ENCODE measurements at places on chromosomes 5 and 9.

DNA sequence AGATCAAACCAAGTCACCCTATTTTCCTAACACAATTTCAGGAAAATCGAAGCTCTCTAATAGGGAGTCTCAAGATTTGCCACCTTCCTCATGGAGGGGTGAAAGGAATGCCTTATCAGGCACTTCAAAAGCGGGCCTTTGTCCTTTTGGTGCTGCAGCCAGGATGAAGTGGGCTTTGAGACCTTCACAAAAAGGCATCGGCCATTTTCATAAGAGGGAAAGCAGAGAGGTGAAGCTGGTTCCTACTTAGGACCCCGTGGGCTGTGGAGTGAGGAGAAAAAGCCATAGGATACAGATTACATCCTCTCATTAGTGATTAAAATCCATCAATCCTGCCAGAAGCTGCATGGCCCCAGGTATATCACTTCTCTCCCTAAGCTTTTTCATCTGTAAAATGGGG, 859 bp downstream of the CDKN2AIPNL start:
- DNase-seq, result no peak

GRCh38 chr5:142281966-142282365, 42.9 kb downstream of the SPRY4 start:
- DNase-seq, result peak; percentile 24

DNA sequence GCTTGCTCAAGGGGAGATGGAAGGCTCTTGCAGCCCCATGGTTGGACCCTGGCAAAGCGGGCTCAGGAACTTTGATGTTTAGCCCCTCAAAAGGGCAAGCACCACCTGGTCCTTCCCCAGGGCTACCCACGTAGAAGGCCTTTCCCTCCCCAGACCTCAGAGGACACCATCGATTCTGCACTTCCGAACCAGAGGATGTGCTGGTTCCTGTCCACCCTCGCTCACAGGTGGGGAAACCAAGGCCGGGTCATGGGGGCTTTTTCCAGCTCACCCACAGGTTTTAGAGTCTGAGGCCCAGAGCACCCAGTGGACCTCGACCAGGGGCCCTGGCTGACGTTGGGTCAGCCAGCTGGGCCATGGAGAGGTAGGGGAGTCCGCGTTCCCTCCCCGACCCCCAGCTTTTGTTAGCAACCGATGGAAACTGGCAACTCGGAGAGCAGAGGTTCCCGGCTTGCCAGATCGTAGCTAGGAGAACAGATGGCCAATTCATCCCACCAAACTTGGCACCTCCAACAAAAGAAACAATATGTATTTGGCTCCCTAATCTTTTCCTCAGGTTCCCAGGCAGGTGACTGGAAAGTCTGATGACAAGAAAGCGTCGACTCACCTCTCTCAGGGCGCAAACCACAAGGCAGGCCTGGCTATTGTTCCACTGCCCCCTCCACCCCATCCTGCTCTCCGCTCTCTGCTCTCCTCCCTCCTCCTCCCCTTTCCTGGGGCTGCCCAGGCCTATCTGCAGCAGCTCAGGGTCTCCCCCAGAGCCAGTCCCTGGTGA, 167.6 kb upstream of the SMIM23 start:
- DNase-seq, result no peak

- DNase-seq, result no peak
Observed at GRCh38 chr5:59605915-59606314, 287.6 kb downstream of the PDE4D start.

DNA sequence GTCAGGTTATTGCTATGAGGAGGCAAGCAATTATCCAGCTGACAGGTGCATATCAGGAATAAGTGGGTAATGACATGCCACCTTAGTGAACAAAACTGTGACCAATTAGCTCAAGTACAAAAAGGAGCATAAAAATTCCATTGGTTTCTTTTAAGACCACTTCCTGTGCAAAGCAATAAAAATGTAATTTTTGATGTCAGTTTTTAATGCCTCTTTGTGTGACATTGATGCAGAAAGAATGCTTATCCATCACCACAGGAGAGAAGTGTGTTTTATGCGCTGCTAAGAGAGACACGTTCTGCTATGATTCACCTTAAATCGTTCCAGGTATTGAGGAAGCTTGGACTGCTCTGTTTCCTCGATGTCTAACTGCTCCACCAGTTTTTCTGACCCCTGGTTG, 96.7 kb downstream of the MRPS27 start:
- DNase-seq, result no peak

GRCh38 chr5:34758514-34758913, 80.5 kb upstream of the TTC23L start:
- no peak for DNase-seq

DNA sequence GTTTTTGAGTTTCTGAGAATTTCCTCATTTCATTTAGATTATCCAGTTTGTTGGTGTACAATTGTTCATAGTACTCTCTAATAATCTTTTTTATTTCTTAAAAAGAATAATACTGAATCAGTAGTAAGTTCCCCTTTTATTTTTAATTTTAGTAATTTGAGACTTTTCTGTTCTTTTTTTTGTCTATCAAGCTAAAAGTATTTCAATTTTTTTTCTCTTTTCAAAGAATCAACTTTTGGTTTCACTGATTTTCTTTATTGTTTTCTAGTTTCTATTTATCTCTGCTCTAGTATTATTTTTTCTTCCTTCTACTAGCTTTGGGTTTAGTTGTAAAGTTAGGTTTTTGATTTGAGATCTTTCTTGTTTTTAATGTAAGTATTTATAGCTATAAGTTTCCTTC, 60.6 kb upstream of the ARL15 start:
- DNase-seq, result no peak

GRCh38 chr9:18837402-18837801, 195.6 kb downstream of the SAXO1 start:
- DNase-seq, result no peak

GRCh38 chr5:138391859-138392386, 39.4 kb downstream of the KDM3B start:
- DNase-seq, result no peak

GRCh38 chr5:146883511-146883910, 5.0 kb upstream of the PPP2R2B start:
- DNase-seq, result no peak

DNA sequence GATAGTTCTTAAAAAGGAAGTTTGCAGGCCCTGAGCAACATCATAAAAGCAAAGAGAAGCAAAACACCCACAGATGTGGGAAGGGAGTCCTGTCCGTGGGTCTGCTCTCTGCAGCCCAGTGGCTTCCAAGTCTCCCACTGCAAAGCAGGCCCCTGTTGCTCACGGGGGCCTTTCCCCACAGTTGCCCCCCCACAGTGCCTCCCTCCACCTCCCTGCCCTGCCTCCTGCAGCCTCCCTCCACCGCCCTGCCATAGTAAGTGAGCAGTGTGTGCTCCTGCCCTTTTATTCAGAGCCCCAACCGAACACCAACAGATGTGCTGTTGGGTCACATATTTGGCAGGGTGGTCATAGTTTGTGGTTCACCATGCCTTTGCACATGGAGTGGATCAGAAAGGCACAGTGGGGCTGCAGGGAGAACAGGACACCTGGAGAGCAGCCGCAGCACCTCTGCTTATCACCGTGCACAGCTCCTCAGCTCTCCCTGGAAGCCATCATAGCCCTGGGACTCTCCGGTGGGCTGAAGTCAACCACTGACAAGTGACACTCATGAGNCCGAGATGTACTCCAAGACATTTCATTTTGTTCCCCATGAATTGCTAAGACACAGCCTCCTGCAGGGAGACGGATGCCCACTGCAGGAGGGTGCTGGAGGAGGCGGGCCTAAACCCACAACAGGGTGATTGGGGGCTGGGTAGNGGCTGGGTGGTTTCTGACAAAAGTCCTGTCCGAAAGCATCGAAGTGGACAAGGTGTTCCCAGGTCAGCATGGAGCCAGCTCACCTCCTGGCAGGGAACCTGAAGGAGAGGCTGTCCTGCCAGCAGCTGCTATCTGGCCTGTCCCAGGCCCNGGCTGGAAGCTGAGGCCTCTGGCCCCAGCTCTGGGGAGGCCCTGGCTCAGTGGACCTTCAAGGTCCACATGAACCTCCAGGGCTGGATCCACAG, 278.9 kb downstream of the GADD45G start:
- no peak for DNase-seq

DNA sequence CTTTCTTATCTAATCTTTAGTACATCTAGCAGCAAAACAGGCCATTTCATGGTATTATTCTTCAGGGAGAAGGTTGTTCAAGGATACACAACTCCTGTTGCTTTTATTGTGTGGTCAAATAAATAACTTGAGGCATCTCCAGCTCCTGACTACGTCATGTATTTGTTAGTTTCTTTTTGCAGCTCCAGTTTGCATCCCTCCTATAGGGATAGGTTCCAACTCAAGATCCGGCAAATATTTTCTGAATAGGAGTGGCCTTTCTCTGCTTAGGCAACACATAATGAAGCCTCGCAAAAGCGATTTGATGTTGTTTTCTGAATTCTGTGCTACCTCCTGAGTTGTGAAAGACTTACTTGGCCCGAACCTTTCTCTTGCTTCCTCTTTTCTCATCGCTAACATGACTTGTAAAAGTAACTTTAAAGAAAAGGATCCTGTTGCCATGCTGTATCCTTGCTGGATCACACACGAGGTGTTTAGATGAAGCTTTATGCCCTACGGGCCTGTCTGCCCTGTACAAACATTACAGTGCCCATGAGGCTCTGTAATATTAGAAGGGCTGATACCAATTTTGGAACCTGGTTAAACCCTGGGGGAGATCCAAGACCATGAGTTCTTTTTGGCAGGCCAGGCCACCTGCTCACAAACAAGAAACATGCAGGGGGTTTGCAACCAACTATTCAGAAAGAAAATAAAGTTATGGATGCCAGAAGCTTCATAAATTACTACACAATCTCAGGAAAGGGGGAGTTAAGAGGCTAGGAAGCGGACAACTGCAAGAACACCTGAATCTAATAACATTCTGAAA, 149.8 kb upstream of the FGF10 start:
- DNase-seq, result no peak

GRCh38 chr5:138177941-138178515, 402 bp downstream of the BRD8 start:
- DNase-seq, result peak; percentile 37

DNA sequence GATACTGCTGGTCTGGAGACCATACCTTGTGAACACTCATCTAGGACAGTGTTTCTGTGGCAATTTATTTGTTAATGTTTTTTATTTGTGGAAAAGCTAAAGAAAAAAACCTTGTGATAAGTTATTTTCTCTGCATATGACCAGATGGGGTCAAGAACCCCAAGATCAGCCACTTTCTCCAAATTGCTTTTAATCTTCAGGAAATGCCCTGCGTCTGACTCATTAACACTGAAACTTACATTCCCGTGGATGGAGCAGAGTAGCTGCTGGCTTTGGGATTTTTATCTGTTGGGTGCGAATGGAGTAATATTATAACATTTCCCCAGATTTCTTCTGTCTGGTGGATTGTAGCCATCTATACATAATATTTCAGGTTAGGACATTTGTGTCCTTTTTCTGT, 444.5 kb downstream of the SH3GL2 start:
- DNase-seq, result peak; percentile 16

DNA sequence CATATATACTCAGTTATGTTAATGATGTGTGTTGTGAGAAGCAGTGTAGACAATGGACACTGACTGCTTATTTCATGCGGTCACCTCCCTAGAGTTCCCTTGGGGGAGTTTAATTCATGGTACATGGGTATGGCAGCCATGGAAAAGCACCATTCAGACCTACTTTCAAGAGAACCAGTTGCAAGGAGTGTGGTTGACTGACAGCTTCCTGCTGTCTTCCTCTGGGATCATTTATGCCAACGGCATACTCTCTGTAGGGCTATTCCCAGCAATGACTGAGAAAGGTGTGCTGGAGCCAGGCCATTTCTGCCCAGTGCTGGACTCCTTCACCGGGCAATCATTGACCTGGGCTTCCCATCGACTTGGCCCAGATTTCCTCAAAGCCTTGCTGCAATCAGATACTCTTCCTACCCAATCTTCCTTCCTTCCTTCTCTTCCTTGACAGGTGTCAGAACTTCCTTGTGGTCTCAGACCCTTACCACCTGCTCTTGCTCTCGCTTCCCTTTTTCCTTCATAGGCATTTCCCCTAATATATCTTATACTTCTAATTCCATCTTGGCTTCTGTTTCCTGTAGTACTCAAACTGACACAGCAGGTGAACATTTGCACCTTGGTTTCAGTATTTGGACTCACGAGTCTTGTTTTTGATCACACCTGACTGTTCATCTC, 3.4 kb upstream of the CLINT1 start:
- DNase-seq, result no peak
